ENCODE measurements at places on chromosomes 5 and 9.

GRCh38 chr5:87778876-87779275 is 366.1 kb upstream of the CCNH start:
- no peak for DNase-seq

DNA sequence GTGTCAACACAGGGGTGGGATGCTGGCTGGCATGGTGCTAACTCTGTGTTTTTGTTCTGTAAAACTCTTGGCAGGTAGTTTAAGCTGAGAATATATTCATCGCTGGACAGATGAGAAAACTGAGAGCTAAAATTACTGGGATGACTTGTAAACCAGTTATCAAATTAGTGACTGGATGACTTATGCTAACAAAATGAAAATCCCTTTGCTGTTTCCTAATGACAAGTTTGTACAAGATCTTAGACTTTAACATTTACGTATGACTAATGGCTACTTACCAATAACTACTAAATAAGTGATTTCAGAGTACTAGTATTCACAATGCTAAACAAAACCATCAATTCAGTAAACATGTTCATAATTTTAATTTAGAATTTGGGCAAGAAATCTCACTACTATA is 854.8 kb upstream of the ARRDC3 start:
- DNase-seq, result no peak

- DNase-seq, result no peak
These were observed 117.0 kb downstream of the CRB2 start for GRCh38 chr9:123472862-123473614.

DNA sequence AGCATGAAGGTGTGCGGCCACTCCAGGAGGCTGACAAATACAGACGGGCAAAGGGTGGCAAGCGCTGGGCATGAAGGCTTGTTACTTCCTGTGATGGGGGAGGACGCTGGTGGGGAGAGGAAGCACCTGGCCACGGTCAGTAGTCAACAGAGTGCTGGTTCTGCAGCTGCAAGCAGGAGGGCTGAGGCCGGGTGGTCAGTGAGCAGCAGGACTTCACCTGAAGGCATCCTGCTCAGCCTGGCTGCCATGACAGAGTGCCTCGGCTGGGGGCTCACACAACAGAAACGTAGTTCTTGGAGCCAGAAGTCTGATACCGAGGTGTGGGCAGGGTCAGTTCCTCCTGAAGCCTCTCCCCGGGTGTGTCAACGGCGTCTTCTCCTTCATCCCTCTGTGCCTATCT is 118.6 kb upstream of the IRX4 start:
- DNase-seq, result no peak

DNA sequence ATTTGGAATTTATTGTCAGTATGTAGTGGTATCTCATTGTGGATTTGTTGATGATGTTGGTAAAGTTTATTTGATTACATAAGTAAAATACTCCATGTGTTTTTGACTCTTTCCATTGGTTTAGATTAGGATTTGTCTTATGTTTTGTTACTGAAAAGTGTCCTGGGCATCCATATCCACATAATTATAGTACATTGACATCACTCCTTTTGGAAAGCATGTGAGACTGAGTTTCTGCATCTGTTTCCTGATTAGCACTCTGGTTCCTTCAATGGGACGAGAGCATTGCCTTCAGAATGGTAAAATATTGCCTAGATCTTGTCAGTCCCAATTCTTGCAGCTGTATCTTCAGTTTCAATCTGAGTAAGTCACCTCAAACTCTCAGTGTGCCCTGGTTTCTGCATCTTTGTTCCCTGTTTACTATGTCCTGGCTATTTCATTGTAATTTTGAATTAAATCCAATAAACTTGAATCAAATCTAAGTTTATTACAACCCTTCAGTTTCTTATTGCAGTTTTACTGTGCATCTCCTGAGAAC is 128.1 kb downstream of the FBXO38 start:
- DNase-seq, result no peak

DNA sequence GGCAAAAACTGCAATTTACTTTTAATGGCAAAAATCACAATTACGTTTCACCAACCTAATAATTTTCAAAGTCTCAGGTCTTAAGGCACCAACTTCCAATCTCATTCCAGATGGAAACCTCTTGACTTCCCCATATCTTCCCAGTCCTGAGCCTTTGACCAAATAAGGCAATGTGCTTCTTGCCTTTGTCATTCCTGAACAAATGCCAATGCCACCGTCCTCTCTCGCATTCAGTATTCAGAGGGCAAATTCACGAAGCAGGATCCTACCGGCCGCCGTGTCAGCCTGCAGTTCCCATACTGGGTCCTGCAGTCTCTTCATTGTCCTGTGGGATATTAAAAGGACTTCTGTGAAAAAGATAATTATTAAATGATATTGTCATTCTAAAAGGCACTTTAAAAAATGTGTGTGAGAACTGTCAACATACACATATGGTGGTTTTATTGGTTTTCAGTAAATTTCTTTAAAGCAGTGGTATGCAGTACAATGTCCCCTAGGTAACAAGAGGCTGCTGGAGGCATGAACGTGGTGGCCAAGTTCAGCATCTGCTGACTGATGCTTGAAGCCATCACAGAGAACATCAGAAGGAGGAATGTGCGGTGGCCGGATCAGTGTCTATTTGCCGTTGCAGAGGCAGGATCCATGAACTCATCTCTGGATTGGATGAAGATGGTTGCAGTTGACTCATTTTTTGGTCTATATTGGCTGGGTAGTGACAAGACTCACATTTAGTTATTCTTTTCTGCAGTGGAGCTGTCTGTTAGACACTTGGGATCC is 101.4 kb upstream of the IRX4 start:
- DNase-seq, result no peak

DNA sequence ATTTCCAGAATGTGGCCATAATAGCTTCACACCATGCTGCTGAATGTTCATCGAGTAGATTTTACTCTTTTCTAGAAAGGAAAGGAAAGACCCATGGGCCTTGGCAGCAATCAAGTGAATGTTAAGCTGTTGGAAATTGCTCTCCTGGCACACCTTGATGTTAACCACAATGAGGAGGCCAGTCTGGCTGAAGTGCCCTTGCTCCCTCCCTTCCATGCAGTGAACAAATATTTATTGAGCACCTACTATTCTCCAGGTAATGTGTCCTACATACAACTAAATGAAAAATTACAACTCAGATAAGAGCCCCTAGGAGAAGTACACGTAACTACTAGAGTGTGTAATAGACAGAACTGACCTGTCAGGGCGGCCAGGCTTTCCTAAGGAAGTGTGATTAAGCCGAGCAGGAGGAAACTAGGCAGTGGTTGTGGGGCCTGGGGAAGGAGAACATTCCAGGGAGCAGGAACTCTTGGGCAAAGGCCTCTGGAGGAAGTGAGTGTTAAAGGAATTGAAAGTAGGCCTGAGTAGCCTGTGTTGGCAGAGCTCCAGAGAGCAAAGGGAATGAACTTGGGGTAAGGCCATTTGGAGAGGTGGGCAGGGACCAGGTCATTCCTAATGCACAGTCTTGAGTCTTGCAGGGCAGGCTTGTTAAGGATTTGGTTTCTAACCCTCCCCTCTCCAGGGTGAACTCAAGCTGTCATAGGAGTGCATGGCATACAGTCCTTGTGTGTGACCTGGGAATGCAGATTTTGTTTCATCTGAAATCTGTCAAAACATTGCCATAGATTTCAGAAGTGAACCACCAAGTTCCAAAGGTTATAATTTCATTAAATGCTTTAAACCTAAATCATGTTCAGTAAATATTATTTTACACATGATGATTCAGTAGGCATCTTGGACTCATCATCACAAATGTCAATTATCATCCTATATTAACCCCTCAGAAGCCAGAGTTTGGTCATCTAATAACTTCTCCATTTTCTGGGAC is 9.0 kb upstream of the ZSWIM6 start:
- no peak for DNase-seq

- DNase-seq, result no peak
These were observed 17.9 kb upstream of the RAB14 start for GRCh38 chr9:121219530-121219929.

- DNase-seq, result no peak
These were observed 275 bp downstream of the AHRR start for GRCh38 chr5:321726-322251.

- DNase-seq, result no peak
These were observed 48.5 kb downstream of the ADAMTS19 start for GRCh38 chr5:129508606-129509005.

- DNase-seq, result no peak
These were observed 318.4 kb upstream of the NMUR2 start for GRCh38 chr5:152723482-152723881.

DNA sequence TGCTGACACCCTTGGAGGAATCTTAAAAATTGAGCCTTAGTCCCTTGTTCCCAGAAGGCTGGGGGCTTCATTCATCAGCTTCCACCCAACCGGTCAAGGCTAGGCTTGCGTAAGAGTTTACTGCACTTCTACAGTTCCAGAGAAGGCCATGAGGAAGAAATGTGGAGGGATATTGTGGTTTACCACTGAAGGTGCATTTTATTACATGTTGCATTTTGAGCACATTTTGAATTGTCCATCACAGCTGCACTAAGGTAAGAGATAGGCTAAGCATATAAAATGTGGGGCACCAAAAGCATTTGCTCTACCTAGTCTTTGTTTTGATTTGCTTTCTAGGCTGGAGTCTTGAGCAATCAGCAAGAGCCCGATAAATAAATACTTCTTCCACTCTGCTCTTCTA is 167.1 kb upstream of the PAPPA start:
- DNase-seq, result no peak

DNA sequence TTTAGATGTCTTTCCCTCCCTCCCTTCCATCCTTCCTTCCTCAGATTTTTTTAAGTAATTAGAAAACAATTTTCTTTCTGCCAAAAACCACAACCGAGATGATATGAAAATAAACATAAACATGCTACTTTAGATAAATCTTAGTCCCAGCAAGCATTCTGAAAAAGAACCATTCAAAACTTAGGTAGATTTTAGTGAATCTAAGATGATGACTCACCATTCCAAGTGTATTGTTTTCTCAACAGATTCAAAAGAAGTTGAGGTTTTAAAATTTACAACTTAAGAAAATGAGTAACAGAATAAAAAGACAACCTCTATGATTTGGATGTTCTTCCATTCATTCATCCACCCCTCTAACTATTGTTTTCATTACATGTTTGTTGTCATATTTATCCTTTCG is 465.1 kb downstream of the PDE4D start:
- no peak for DNase-seq

DNA sequence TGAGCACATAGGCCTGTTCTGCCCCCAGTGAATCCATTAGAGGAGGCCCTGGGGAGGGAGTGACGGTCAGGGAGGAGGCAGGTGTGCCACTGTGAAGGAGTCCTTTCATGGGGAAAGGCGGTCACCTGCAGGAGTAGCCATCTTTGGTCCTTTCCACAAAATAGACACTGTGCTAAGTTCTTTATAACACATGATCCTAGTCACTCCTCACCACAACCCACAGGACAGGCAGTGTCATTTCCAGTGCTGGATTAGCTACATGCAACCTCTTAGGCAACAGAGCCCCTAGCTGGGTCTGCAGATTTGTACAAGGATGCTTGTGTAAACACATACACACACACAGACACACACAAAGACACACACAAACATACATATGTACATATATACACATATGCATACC is 18.3 kb downstream of the DOCK2 start:
- no peak for DNase-seq

DNA sequence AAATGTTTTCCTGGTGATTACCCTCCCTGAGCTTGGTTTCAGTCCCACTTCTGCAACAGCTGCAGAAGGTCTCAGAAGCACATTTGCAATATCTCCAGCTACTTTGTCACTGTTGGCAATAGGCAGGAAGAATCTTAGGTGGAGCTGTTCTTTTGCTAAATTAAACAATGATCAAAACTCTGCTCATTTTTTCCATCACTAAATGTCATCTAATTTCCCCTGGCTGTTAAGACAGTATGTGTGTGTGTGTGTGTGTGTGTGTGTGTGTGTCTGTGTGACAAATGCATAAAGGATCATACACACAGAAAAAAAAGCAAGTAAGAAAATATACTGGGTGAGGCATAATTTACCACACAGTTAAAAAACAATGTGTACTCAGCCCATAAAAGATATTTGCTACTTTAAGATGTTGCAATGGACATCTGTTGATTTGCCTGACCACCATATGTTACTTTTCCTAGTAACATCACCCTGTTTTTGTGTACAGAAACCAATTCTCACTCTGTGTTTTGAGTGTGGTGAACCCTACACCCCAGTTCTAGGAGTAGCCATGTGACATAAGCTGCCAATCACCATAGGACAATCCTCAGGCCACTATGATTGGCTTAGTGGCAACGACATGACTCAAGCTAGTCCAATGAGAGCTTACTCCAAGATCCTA is 572.6 kb upstream of the CLINT1 start:
- no peak for DNase-seq

DNA sequence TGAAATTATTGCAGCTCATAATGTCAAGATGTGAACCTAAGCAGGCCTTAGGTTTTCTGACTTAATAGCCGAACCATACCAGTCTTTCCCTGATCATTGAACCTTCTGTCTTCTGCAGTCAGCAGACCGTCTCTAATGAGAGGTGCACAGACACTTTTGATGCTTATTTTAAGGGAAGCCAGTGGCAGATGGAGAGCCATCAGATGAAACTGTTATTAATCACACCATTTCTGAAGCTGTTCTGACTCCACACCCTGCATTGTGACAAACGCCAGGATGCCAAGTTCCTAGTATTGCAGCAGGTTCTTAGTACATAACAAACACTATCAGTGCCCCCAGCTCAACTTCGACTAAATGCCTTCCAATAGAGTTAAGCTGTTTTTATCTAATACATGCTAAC is 43.0 kb downstream of the PIK3R1 start:
- DNase-seq, result no peak

- DNase-seq, result no peak
These were observed 58.9 kb upstream of the ORM1 start for GRCh38 chr9:114263853-114264510.

DNA sequence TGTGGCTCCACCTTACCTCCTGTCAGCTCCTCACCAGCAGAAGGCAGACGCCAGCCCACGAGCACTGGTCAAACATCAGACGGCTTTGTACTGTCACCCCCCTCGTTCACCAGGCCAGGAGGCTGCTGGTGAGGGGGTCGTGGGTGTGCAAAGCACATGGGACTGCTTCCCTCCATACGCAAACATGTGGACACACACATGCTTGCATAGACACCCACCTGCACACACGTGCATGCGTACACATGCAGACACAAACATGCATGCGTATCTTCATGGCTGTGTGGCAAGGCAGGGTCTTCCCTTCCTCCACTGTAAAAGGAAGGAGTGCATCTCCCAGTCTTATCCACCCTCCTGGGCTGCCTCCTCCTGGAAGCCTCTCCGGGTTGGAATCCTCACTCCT is 178.5 kb downstream of the OLFM1 start:
- DNase-seq, result no peak

DNA sequence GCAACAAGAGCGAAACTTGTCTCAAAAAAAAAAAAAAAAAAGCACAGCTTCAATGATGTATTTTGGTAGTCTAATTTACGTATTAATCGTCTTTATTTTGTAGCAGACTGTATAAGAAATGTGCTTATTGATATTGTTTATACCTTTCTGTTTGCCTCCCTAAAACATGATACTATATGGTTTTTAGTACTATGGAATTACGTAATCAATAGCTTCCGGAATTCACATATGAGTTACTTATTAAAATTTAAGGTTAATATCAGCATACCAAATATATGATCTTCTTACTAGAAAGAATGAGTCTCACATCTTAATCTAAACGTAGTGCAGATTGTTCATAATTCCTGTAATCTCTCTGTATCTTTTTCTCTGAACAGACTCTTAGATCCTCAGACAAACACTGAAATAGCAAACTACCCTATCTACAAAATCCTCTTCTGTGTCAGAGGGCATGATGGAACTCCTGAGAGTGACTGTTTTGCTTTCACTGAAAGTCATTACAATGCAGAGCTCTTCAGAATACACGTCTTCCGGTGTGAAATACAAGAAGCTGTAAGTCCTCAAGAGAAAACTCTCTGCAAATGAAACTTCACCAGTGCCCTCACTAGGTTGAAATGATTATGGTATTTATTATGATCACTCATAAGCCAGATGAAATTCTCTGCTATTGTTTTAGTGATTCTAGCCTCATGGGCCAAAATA is 44.4 kb upstream of the GPR21 start:
- DNase-seq, result no peak

Data from HCT116 (cell line).